ENCODE measurements at places on chromosomes 5 and 9.
A peak's percentile ranks its signal among the peaks of the same experiment; 100 is the strongest.

DNA sequence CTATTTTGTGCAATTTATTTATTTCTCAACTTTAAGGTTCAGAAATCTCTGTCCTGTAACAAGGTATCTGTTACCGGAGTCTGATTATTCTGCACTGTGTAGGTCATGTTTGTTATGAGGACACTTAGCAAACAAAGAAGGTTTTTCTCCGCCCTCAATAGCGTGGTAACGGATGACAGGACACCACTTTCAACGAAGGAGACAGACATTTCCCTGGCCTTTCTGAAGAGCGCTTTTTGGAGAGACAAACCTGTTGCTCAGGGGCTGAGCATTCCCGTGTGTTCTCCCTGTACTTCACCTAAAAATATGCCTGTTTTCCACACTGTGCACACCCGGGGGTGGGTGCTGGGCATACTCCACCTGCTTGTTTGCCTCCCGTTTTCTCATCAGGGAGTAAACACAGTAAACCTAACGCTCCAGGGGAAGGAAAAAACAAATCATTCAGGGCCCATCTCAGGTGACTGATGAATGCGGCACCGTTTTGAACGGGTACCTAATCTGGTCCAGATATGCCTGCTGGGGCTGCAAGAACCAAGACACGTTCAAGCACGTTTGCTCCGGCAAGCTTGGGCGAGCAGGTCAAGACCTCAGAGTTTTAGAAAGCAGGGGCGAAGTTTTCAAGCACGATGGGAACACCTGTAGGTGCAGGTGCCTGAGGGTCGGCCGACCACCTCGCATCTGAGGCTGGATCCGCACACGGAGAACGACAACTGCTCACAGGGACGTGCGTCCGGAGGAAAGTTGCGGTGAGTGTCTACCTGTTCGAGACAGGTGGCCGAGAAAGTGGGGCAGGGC lies 859 bp downstream of the RETREG1 start:
- DNase-seq, result no peak

- DNase-seq, result no peak
These were observed 52.8 kb downstream of the ROR2 start for GRCh38 chr9:91897201-91897600.

- no peak for DNase-seq
These were observed 150.1 kb downstream of the SLC28A3 start for GRCh38 chr9:84190411-84190810.

GRCh38 chr5:135319928-135320606 lies 79.0 kb downstream of the MACROH2A1 start:
- no peak for DNase-seq

DNA sequence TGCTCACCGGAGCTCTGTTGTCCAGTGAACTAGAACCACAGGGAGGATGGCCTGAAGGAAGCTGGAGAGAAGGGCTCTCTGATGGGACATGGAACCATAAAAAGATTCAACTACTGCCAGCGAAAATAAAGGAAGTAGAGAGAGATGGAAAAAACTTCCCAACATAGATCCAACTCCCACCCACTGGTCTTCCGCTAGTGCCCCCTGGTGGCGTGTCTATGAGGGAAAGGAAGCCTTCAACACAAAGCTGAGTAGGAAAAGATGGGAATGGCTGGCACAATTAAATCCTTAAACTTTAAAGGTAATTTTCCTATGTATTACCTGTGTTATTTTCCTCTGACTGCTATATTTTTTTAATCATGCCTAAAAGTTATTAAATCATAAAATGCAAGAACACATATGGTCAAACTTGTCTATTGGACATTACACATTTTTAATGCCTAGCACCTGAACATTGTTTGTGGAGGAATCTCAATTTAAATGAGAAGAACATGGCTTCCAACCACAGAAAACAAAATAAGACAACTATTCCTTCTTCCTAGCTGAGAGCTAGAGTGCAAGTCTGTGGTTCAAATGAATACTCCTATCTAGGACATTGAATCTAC lies 51.5 kb downstream of the CEP120 start:
- no peak for DNase-seq

DNA sequence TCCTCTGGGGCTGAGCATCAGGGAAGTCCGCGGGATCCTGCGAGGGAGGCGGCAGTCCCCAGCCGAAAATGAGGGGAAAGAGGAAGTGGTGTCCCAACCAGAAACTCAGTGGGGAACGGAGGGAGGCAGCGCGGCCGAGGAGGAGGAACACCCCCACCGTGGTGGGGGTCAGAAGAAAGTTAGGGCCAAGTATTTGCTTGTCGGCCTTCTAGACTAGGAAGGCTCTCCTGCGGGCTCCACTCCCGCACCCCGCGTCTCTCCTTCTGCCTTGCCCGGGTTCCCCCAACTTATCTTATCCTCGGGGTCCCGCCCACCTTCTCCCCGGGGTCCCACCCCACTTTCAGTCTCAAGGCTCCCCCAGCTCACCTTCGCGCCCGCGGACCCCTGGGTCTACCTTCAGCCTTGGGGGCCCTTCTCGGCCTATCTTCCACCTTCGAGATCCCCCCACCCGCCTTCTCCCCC lies 557 bp upstream of the PHF2 start:
- DNase-seq, result peak; percentile 48

DNA sequence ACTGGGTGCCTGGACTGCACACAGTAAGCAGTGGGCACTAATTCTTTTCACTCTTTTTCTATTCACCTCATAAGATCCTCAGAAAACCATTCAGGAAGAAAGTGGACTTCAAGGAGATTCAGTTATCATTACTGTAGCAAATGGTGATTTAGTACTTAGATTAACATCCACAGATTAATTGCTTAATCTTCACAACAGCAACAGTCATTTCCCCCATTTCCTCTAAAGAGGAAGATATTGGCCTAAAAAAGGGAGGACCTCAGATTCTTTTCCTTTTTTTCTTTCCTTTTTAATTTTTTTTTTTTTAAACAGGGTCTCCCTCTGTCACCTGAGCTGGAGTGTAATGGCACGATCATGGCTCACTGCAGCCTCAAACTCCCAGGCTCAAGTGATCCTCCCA lies 64.4 kb downstream of the AUH start:
- no peak for DNase-seq

- no peak for DNase-seq
These were observed 512.6 kb downstream of the BNC2 start for GRCh38 chr9:16357828-16358227.

- no peak for DNase-seq
These were observed 223.5 kb upstream of the TUT7 start for GRCh38 chr9:86577420-86578333.

DNA sequence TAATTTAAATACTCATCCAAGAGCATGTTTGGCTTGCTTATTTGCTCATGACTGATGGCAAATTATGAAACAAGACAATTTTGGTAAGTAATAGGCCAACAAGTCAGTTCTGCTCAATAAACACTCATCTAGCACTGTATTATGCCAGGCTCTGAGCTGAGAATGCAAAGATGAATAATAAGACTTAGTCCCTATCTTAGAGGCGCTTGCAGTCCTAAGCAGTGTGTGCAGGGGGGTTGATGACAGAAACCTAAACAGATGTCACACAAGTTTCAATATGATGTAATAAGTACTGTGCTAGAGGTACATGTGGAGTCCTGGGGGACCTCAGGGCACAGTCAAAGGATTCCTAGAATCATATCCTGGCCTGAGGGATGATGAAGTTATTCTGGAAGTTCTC lies 287.6 kb upstream of the ADRA1B start:
- DNase-seq, result no peak

GRCh38 chr9:29208670-29209069 lies 1635.4 kb upstream of the C9orf72 start:
- no peak for DNase-seq

DNA sequence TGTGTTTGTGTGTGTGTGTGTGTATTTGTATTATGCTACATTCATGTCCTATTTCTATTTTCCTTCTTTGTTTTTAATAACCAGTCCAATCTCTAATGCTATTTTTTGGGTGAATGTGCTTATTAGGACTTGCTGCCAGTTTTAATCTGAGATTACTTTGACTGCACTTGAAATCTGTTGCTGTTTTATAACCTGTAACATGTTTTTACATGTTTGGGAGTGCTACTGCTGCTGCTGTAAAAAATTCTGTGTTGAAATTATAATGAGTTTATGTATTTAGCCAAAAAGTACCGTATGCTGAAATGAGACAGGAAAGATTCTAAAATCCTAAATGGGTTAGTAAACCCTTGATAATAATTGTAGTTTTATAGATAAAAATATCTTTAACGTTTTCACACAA lies 104.7 kb upstream of the SSBP2 start:
- DNase-seq, result no peak

GRCh38 chr9:36492865-36493264 lies 79.8 kb upstream of the MELK start:
- no peak for DNase-seq

- no peak for DNase-seq
These were observed 60.3 kb upstream of the SLC27A6 start for GRCh38 chr5:128904805-128905567.

DNA sequence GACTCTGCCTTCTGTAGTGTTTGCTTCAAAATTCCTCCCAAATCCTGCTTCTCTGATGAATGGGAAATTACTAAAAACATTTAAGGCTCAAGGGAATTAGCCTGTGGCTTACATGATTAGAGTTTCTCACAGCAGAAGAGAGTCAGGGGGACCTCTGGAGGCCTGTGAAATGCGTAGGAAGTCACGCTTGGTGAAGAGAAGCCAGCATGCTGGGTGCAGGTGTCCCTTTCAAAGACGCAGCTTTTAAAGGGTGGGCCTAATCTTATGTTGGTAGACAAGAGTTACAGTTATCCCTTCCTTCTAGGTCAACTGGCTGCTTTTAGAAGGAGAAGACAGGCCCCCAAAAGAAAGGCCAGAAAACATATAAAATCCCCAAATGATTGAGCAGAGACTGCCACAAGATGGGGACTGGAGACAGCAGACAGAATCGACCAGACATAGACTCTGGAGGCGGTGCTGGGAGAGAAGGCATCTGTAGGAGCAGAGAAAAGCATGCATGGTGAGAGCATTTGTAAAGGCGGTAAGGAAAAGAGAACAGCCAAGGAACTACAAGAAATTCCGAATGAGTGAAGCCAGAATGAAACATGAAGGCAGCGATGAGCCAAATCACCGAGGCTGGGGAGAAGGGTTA lies 42.3 kb downstream of the B4GALT1 start:
- no peak for DNase-seq

DNA sequence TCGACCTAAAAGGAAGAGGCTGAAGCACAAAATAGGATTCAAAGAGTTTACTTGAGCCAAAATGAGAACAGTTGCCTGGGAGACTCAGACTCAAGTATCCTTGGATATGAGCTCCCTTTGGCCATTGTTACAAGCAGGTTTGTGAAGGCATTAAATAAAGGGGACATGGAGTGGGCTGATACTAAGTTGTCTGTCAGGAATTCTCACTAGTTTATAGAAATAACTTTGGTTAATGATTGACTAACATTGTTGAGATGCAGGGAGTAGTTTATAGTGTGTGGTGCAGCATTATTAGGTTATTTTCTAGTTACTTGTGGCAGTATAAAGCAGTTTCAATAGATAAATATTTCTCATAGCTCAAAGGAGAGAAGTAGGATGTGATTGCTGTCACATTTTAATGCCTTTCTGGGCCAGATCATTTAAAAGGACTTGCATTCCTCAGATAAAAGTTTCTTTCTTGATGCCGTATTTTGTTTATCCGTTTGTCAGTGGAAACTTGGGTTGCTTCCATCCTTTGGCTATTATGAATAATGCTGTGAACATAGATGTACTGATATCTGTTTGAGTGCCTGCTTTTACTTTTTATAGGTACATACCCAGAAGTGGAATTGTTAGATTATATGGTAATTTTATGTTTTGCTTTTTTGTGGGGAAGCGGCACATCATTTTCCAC lies 9.1 kb downstream of the AP3S1 start:
- DNase-seq, result no peak

DNA sequence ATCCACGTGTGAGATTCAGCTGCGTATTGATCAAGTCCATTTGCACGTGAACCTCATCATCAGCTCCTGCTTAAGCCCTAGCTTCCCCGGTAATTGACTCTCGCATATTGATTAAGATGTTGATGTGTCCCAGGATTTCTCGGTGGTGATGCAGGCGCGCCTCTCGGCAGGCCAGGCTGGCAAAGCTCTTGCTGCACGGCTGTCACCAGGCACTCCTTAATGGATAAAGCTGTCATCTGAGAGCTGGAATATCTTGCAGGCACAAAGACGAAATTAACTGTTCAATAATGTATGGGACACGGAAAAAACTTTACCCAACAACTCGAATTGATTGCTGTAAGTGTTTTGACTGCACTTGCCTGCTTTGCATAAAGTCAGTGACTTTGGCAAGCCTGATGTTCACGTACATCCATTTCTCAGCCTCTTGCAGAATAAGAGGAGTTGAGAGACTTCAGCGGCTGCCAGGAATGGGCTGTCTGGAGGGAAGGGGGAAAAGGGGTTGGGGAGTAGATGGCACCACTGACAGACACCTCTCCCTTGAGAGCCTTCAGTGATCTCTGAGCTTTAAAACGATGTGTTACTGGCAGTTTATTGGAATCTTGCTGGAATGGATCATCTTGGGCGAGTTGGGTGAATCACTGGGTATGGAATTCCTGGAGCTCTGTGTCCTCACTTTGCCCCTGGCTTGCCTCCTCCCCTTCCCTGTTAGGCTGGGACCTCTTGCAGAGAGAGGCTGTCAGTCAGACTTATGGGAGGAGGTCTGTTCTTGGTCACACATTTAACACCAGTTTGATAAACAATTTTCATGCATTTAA lies 650.3 kb downstream of the CCDC171 start:
- no peak for DNase-seq

DNA sequence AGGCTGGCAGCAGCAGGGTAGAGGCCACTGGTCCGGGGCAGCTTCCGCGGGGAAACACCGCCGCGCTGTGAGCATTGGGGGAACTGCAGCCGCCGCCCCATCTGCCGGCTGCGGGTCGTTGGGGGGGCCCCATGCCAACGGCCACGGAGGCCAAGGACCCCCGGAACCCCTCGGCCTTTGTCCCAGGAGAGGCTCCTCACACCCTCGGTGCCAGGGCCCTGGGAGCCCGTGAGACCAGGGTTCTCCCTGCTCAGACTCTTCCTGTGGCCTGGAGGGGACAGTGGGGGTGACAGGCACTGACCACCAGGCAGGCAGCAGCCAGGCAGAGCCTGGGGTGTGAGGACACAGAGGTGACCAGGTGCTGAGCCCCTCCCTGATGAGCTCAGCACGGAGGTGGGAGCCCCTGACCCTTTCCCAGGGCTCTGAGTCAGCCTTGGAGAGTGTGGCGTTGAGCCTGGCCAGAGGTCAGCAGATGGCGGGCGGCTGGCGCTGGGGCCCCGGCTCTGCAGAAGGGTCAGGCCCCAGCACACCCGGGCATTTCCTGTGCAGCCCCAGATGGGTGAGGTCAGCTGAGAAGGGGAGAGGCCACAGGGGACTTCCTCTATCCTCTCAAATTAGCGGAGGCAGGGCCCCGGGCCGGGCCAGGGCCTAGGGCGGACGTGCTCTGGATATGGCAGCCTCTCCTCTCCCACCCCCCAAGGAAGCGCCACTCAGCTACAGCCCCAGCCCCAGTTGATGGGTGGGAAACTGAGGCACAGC lies 17.9 kb upstream of the EGFL7 start:
- peak; percentile 65 for DNase-seq

- no peak for DNase-seq
These were observed 218.5 kb downstream of the C9orf50 start for GRCh38 chr9:129402371-129402739.

GRCh38 chr5:96172436-96172835 lies 210.8 kb upstream of the ELL2 start:
- no peak for DNase-seq
